ENCODE measurements at places on chromosomes 2 and 18.

- no peak for DNase-seq
These were observed 1596.5 kb upstream of the NXPH2 start for GRCh38 chr2:140376686-140377085.

DNA sequence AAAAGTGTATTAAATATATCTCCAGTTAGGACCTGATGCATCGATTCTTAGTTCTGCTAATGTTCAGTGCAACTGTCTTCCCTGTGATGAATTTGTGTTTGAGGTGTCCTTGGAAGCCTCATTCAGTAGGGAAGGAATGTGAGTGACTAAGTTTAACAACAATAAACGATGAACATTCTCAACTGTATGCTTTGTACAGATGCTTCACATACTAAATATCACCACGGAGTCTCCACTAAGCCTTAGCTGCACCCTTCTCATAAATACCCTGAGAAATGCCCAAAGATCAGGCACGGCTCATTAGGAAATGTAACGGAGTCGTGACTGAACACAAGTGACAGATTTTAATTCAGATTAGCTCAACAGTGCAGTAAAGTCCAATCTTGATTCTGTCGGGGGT, 24.4 kb upstream of the AGFG1 start:
- DNase-seq = no peak

DNA sequence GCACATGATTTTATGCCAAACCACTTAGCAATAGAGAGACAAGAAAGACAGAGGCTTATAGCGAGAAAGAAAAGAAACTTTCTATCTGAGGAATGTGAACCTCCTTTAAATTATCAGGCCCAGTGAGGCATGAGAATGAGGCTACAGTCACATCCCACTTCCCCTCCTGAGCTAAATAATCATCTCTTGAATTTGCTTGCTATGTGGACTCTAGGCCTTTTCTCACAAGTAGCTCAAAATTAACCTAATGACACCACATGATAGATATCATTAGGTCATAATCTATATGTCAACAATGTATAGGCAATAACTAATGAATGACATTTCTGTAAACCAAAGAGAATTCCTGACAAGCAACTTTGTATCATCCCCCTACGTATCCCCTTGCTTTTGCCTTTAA, 301.5 kb upstream of the MGAT5 start:
- no peak for DNase-seq

- DNase-seq = no peak
These were observed 162.7 kb downstream of the FSHR start for GRCh38 chr2:48991415-48992131.

GRCh38 chr2:85131116-85131515, 2.1 kb upstream of the TCF7L1 start:
- DNase-seq = no peak

- DNase-seq = no peak
These were observed 142.9 kb upstream of the FIGN start for GRCh38 chr2:163878718-163879117.

GRCh38 chr18:32093523-32093922, 1.8 kb downstream of the RNF138 start:
- DNase-seq = no peak

- no peak for DNase-seq
These were observed 8.6 kb downstream of the MLPH start for GRCh38 chr2:237495521-237496117.

DNA sequence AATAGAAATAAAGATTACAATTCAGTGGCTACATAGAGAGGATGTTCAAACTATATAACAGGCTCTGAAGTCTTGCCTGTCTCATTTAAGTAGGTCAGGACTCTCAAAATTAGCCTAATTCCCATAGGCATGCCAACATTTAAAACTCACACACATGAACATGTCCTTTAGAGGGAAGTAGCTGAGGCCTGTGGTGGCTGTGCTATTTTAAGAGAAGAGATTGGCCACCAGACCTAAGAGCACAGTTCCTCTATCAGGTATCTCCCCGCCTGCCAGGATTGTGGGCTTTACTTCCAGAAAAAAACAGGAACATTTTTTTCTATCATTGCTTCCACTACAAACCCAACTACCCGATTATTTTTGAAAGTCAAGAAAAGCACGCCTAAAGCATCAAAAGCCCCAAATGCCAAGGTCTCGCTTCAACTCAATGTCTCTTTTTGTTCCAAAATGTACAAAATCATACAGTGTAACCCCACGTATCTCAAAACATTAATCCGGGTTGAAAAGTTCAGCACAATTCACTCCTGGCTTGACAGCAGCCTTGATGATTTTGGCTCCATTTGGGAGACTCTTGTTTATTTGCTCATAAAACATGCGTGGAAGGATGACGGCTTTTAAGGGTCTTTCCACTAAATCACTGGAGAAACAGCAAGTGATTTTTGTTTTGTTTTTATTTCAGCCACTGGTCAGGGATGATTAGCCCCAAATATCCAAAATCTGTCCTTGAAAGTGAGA, 15.3 kb downstream of the FHL2 start:
- no peak for DNase-seq

GRCh38 chr2:214103276-214104001, 307.4 kb upstream of the VWC2L start:
- DNase-seq = peak; percentile 68

- no peak for DNase-seq
These were observed 42.7 kb downstream of the MDH1 start for GRCh38 chr2:63631501-63631900.

DNA sequence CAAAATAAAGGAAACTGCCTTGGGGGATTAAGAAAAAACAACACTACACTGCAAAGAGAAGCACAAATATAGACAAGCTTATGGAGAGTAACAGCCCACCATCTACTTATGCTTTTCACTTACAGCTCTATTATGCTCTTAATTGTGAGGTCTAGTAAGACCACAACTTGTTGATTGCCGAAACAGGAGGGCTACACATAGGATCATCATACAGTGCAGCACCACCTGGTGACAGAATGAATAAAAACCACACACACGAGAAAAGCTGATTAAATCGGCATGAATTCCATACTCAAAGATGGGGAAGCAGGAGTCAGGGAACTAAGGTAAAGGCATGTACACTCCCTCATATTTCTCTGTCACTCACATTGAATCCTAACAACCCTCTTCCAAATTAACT, 259.2 kb downstream of the IKZF2 start:
- DNase-seq = peak; percentile 14

DNA sequence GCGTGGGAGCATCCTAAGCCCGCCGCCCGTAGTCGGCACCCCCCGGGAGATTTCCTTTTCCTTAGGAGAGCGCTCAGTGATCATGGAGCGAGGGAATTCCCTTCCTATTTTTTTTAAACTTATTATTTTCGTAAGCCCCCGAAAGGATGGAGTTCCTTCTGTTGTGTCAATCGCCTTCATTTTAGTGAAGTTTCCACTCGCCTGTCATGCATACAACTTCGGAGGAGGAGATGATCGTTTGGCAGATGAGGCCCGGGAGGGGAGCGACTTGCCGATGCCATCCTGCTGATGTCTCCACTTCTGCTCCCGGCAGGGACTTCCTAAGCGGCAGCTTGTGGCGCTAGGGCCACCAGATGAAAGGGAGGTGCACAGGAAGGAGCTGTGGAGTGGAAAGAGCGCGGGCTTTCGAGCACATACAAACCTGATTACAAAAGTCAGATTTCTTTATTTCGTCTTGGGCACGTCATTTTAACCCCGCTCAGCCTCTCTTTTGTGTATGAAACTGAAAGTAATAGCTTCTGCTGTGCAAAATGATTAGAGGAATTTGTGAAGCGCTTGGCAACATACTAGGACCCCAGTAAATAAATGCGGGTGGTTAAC, at the start of gene ADGRF3:
ADGRF3 (minus strand) TSS at position 336 of the 600 bp plus-strand sequence. CDS start 555 bp downstream, outside the sequence.
- peak; percentile 46 for DNase-seq

- DNase-seq = no peak
These were observed 42.9 kb upstream of the RFX8 start for GRCh38 chr2:101517758-101518271.

DNA sequence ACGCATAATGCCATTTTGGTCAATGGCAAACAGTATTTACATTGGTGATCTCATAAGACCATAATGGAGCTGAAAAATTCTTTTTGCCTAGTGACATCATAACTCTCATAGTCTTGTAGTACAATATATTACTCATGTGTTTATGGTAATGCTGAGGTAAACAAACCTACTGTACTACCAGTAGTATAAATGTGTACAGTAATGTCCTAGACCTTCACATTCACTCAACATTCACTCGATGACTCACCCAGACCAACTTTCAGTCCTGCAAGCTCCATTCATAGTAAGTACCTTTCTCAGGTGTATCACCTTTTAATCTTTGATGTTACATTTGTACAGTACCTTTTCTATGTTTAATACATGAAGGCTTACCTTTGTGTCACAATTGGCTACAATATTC, 558.2 kb upstream of the PIK3C3 start:
- DNase-seq = no peak

- DNase-seq = no peak
These were observed 716 bp downstream of the CALCRL start for GRCh38 chr2:187447336-187447735.

DNA sequence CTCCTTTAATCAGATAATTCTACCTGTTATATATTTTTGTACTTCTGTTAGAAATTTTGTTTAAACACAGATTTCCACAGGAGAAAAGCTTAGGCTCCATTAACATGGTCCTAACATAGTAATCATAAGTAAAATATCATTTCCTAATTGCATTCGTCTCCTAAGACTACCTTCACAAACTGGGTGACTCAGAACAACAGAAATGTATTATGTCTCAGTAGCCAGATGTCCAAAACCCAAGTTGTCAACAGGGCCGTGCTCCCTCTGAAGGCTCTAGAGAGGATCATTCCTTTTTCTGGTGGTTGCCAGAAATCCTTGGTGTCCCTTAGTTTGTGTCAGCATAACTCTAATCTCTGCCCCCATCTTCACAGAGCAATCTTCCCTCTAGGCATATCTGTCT, 5.4 kb downstream of the FBXO15 start:
- DNase-seq = no peak

DNA sequence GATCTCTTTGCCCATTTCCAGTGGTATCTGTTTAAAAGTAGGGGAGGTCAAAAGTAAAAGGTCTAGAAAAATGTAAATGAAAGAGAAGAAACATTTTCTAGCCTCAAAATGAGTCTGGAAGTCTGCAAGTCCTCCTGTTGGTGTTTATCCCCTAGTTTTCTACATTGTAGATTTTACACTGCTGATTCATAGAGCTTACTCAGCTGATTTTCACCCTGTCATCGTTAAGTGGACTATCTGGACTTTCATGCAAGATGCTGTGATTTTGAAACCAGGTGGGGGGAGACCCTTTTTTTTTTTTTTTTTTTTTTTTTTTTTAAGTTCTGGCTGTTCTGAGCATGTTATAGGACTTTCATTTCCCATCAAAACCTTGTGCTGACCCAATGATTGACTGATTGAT, 10.3 kb downstream of the HOXD3 start:
- DNase-seq = no peak

DNA sequence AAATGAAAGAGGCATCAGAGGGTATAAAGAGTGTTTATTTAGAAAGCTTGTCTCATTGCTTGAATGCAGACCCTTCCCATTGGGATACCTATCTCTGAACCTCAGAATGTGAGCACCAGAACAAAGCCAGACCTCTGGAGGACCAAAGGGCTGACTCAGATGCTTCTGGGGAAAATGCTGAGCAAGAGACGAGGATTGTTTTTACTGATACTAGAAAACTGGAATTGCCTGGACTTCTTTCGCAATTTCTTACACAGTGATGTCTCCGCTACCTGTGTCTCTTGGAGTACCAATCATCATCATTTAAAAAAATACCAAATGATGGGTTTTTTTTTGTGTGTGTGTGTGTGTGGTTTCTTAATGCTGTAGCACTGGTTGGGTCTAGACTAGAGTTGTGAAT, 55.6 kb upstream of the CCDC85A start:
- peak; percentile 77 for DNase-seq

GRCh38 chr18:78696698-78697435, 282.8 kb upstream of the SALL3 start:
- no peak for DNase-seq

DNA sequence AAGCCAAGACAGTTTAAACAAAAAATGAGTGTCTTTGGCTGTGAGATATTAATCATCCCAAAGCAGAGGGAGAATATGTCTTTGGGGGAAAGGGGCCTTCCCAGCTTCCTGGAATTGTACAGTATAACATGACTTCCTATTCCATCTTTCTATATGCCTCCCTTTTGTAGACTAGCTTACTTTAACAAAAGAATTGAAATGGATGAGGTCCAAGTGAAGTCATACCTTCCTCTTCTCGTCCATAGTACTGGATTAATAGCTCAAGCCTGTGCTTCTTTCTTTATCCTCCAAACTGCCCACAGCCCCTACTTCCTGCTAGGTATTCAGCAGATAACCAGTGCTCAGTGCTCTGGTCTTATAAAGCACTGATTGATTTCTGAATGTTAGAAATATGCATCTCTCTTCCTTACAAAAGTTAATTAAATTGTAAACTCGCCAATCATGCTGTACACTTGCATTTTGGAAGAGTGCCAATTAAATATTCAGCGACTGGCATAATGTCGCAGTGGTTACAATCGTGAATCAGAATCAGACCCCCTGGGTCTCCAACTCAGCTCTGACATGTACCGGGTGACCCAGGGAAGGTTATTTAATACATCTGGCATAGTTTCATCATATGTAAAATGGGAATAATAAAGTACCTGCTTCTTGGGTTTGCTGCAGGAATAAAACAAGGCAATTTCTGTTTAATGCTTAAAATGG, 325.1 kb downstream of the RND3 start:
- no peak for DNase-seq

DNA sequence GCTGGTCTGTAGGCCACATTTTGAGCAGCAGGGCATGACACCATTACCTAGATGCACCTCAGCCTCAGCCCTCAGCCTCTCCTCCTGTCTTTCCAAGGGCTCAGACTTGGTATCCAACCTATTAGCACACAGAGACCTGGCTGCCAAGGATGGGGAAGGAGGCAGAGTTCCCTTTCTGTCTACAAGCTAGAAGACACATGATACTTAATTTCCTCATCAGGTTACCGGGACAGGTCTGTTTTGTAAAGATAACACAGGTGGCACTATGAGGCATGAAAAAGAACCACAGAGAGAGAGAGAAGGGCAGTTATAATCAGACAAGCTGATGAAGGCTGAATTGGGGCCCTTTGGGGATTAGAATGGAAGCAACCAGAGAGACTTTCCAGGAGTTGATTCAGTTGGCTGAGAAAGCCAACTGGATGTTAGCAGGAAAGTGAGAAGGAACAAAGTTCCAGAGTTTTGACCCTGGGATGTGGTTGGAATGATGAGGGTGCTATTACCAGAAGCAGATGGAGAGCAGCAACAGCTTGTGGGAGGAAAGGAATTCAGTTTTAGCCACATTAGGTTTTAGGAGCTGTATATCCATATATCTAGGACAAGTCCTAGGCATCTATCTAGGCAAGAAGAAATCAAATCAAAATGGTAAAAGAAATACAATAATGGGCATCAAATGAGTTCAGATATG, 46.0 kb upstream of the RMND5A start:
- DNase-seq = no peak

DNA sequence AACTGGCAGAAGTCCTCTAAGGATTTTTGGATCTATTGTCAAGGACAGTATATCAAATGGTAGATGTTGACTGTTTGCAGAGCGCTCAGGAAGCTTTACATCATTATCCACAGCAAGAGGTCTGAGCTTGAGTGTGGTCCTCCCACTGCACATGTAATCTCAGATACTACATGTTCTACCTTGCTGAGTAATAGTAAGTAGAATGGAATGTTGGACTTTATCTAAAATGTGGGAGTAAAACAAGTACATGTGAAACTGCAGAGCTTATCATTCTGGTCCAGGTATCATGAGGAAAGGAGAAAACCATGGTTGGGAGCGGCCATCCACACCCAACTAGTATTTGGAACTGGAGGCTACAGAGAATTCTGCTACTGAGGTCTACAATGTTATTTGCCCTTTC, 19.3 kb upstream of the CD28 start:
- no peak for DNase-seq
